ENCODE measurements at places on chromosomes 3 and 15.

DNA sequence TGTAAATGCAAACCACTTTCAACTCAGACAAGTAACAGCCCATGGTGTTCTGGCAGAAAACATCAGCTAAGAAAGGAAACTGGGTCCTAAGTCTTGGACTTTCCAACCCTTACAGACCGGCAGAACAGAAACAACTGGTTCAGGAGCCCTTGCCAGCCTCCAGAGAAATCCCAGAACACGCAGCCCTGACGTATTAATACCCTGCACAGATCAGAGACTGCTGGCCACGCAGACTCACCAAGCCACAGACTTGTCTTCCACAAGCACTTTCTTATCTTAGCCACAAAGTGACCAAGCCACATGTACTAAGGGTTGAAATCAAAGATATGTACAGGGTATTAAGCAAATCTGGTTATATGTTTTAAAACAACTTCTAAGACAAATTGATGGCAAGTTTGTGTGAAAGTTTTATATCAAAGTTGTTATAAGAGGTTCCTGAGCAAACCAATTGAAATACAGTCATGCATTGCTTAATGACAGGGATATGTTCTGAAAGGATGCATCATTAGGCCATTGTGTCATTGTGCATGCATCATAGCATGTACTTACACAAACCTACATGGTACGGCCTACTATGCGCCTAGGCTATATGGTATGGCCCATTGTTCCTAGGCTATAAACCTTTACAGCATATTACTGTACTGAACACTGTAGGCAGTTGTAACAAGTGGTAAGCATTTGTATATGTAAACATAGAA is 36.8 kb downstream of the BTD start:
- DNase-seq, result no peak

DNA sequence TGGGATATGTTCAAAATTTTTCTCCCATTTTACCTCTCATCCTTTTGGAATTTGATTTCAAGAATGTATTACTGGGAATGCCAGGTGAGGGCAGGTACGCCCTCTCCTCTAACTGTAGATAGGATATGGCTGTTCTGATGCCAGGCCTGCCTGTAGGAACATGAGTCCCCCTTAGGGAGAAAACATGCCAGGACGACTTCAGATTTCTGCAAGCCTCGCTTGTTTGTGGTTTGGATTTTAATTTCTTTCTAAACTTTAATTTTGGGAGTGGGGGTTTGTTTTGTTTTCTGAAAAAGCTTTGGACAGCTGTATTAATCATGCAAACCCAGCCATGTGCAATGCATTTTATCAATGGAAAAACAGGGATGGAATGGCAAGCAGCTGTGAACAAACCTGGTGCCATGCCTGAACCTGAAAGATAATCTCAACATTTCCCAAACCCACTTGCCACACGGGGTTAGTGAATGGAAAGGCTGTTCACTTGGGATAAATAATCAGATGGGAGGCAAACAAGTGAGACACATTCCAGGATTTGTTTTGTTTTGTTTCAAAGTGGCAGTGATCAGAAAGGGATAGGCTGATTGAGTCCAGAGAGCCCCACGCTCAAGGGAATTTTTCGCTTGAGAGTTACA is 207.6 kb downstream of the GAP43 start:
- DNase-seq, result no peak

DNA sequence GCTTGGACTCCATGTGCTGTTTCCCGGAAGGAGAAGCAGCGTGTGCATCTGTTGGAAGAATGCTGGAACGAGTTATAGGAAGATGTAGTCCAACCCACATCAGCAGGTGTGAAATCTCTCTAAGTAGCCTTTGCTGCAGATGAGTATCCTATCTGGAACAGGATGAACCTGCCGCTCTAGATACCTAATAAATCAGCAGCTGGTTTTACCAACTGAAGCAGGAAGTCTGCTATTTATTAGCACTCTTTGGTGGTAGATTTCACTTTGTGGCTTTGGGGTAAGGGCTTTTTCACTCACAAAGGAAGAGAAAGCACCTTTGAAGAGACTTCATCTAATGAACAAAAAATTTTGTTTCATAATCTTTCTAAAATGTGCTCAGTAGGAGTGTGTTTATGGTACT is 66.4 kb downstream of the DCUN1D1 start:
- DNase-seq, result no peak

DNA sequence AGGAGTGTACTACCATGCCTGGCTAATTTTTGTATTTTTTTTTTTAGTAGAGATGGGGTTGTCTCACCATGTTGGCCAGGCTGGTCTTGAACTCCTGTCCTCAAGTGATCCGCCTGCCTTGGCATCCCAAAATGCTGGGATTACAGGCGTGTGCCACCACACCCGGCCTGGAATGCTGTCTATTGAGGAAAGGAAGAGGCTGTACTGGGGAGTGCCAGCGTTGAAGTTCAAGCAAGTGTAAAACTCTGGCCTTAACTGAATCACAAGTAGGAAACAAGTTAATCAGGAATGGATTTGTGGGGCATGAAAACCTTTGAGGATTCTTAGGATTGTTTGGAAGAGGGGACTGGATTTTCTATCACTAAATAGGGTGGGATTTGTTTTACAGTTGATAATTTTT is 1.4 kb upstream of the SENP2 start:
- no peak for DNase-seq

DNA sequence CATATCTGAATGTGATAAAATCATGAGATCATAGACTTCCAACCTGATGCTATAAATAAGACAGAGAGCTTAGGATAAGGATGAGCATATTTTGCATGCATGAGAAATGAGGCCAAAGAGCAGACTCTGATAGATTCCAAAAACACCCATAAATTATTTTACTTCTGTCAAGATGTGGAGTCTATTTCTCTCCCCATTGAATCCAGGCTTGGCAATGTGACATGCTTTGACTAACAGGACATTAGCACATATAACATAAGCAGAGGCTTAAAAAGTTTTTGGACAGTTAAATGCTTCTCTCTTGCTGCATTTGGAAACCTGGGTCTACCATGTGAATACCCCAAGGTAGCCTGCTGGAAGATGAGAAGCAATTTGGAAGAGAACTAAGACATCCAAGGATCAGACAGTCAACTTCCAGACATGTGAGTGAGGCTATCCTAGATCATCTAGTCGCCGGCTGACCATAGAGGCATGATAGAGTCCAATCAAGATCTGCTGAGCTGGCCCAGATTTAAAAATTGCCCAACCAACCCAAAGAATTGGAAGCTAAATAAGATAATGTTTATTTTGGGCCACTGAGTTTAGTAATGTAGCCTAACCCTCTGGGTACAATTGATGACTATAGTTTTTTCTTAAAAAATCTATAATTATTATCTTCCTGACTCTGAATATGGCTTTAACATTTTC is 30.3 kb downstream of the MYLK start:
- DNase-seq, result no peak

DNA sequence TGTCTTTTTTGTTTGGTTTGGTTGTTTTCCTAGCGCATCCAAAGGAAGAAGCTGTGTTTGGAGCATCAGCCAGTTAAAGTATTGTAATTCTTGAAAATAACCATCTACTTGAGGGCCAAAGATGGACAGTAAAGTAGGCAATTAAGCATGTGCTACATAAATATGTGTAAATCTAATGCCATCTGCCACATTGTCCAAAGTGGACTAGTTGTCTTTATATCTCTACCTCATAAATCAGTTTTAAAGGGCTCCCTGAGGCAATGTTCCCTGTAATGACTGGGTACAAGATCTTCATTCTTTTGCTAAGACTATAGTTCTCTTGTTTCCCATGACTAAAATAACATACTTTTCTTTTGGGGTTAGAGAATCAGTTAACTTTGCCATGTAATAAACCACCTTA is 460.0 kb upstream of the RARB start:
- no peak for DNase-seq

DNA sequence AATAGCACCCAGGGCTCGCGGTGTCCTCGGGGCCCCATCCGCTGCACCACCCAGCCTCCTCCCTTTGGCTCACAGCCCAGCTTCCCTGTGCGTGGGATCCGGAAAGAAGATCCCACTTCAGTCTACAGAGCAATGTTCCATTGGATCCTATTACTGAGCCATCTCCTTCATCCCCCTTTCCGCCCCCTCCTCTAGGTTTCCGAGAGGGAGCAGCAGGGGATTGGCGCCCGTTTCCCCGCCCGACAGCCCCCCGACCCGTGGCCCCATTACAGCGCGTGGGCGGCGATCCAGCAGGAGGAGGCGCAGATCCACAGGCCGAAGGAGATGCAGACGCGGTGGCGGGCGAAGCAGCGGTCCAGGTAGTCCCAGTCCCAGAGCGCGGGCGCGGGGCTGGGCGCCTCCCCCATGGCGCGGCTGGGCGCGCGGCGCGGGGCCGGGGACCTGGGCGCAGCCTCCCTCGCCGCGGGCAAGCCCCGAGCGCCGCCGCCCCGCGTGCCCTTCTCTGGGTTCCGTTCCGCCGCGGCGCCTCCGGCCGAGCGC is 340 bp downstream of the TMEM44 start:
- DNase-seq, result peak; percentile 59

- no peak for DNase-seq
Measured at GRCh38 chr3:188320757-188321156, 166.8 kb downstream of the LPP start.

DNA sequence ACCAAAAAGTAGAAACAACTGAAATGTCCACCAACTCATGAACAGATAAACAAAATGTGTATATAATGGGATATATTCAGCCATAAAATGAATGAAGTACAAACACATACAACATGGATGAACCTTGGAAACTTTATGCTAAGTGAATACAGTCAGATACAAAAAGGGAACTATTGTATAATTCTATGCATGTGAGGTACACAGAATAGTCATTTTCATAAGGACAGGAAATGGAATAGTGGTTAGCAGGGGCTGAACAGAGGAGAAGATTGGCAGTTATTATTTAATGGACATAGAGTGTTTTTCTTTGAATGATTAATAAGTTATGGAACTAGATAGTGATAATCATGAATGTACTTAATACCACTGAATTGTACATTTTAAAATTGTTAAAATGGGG is 20.0 kb upstream of the TRANK1 start:
- no peak for DNase-seq

- no peak for DNase-seq
Measured at GRCh38 chr3:179766416-179767133, 113.7 kb downstream of the USP13 start.

GRCh38 chr15:73782344-73782959 is 29.3 kb upstream of the INSYN1 start:
- DNase-seq, result no peak

GRCh38 chr15:90820481-90820880 is 47.9 kb upstream of the FURIN start:
- DNase-seq, result no peak

- DNase-seq, result no peak
Measured at GRCh38 chr3:139521816-139522215, 17.7 kb downstream of the RBP1 start.

GRCh38 chr3:78979028-78979427 is 788.8 kb downstream of the ROBO1 start:
- DNase-seq, result no peak

- DNase-seq, result peak; percentile 20
Measured at GRCh38 chr15:100588638-100589242, 13.2 kb downstream of the LINS1 start.

DNA sequence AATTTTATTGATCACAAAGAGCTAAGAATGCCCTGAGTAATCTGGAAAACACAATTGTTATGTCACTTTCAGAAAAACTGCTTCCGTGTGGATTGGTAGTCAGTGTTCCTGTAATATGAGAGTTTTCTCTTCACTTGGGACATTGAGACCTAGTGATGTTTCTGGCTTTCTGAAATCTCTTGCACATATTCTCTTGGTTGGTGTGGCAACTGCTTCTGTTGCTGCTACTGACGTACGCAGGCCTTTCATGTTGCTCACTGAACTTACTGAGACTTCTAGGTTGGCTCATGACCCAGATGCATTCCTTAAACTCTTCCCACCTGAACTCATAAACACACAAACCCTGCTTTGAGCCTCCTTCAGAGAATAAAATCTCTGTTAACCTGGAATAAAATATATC is 175.0 kb upstream of the PFN2 start:
- DNase-seq, result peak; percentile 36

DNA sequence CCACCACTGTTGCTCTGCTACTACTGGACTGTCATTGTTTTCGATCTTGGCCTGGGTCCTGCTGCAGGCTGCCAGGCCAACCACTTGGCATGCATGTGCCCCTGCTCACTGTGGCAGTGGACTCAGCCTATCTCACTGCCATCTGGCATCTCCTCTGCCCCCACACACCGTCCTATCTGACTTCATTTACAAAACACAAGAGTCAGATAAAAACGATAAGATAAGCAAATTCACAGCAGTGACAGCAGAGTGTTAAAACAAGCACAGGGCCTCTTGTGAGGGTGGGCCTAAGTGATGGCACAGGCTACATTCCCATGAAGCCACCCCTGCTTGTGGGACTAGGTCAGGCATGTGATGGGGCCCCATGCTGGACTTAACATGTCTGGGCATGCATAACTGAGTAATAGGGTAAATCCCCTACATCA is 68.1 kb downstream of the CRYGS start:
- DNase-seq, result peak; percentile 8

- no peak for DNase-seq
Measured at GRCh38 chr3:165210727-165211126, 14.5 kb upstream of the SLITRK3 start.

DNA sequence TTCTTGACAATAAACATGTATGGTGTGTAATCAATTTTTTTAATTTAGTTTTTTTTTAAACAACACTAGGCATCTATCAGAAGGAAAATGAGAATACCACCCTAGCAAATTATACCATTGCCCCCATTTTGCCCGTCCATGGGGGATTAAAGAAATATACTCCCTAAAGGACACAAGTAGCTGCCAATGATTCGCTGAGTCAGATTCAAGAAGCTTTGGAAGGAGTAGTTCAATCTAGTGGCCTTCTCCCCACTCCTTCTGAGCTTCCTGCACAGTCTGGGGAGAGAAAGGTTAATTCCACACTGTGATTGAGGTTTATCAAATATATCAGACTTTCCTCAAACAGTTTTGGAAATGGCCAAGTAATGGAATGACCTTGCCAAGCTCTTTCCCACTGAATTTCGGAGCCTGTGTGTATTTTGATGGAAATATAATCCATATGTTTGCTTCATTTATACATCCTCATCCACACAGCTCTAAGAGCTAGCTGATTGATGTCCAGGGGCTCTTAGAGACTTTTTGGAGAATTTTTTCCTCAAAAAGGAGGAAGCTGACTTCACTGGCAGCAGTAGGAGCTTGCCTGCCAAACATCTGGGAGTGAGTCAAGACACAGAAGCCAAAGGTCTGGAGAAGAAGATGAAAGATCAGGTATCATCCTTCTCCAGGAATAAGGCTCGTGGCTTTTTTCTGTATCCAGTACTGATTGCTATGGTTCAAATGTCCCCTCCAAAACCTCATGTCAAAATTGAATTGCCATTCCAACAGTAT is 478.5 kb upstream of the PROK2 start:
- no peak for DNase-seq

Data from fibroblast of pulmonary artery (primary cell).